ENCODE measurements at places on chromosomes 3 and 15.

DNA sequence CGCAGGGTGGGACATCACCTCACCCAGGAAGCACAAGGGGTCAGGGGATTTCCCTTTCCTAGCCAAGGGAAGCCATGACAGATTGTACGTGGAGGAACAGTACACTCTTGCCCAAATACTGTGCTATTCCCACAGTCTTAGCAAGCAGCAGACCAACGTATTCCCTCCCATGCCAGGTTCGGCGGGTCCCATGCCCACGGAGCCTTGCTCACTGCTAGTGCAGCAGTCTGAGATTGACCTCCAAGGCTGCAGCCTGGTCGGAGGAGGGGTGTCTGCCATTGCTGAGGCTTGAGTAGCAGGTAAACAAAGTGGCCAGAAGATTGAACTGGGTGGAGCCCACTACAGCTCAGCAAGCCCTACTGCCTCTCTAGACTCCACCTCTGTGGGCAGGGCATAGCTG lies 39.0 kb downstream of the ALDH1A2 start:
- no peaks in the 10 kb centered on the region for H3K4me1 ChIP-seq
- no peak overlapping the region for H3K4me3 ChIP-seq
- no peak for DNase-seq
- H3K27ac ChIP-seq, result no peak overlapping the region
- H3K27me3 ChIP-seq, result no peaks in the 10 kb centered on the region
- no peaks in the 10 kb centered on the region for H3K36me3 ChIP-seq

DNA sequence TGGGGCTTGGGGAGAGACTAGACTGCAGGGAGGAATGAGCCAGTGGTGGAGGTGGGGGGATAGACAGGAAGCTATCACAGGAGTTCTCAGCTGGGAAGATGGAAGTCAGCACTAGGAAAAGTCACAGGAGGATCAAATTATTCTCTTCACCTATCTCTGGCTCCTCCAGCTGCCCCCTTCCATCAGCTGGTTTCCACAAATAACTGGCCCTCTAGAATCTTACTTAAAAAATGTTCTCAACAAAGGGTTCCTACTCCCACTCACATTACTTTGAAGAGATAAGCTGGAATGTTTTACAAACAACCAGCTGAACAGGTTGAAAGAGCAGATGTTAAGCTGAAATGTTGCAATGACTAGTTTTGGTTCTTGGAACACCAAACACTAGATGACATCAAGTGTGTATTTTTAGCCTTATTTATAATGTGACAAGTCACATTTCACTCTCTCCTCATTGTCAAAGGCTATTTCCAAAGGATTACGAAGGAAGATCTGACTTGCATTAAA lies 102.7 kb upstream of the AADACL2 start:
- H3K27ac ChIP-seq, result no peak overlapping the region
- DNase-seq, result no peak
- H3K4me3 ChIP-seq, result no peak overlapping the region
- no peaks in the 10 kb centered on the region for H3K36me3 ChIP-seq

DNA sequence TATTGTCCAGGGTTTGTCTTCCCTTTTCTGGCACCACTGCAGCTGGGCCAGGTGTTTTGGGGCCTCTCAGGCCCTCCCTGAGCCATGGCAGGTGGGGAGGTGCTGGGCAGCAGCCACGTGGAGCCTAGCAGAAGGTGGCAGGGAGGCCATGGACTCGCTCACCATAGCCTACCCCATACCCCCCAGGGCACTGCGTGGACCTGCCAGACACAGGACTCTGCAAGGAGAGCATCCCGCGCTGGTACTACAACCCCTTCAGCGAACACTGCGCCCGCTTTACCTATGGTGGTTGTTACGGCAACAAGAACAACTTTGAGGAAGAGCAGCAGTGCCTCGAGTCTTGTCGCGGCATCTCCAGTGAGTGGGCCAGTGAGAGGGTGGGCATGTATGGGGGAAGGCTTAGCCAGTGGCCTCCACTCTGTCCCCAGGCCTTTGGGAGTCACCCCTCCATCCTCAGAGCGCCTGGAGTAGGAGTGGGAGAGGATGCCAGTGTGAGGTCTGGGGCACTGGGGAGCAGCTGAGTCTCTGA lies 11.9 kb downstream of the SPINT1 start:
- no peak overlapping the region for H3K4me3 ChIP-seq
- H3K27ac ChIP-seq, result no peak overlapping the region
- no peaks in the 10 kb centered on the region for H3K36me3 ChIP-seq
- H3K27me3 ChIP-seq, result no peaks in the 10 kb centered on the region

- peak; percentile 83 for DNase-seq
- H3K27me3 ChIP-seq, result no peaks in the 10 kb centered on the region
- H3K27ac ChIP-seq, result no peak overlapping the region
- peaks cover 14% of the 10 kb centered on the region for H3K4me1 ChIP-seq
These were observed 27.1 kb upstream of the MAP3K13 start for GRCh38 chr3:185335799-185336198.

- H3K27ac ChIP-seq, result no peak overlapping the region
- no peak overlapping the region for H3K4me3 ChIP-seq
- DNase-seq, result no peak
- peaks cover 5% of the 10 kb centered on the region for H3K4me1 ChIP-seq
- H3K36me3 ChIP-seq, result no peaks in the 10 kb centered on the region
These were observed 15.8 kb downstream of the CX3CR1 start for GRCh38 chr3:39264053-39264452.

GRCh38 chr3:77055841-77056341 lies 16.0 kb downstream of the ROBO2 start:
- no peaks in the 10 kb centered on the region for H3K27me3 ChIP-seq
- no peak overlapping the region for H3K4me3 ChIP-seq

DNA sequence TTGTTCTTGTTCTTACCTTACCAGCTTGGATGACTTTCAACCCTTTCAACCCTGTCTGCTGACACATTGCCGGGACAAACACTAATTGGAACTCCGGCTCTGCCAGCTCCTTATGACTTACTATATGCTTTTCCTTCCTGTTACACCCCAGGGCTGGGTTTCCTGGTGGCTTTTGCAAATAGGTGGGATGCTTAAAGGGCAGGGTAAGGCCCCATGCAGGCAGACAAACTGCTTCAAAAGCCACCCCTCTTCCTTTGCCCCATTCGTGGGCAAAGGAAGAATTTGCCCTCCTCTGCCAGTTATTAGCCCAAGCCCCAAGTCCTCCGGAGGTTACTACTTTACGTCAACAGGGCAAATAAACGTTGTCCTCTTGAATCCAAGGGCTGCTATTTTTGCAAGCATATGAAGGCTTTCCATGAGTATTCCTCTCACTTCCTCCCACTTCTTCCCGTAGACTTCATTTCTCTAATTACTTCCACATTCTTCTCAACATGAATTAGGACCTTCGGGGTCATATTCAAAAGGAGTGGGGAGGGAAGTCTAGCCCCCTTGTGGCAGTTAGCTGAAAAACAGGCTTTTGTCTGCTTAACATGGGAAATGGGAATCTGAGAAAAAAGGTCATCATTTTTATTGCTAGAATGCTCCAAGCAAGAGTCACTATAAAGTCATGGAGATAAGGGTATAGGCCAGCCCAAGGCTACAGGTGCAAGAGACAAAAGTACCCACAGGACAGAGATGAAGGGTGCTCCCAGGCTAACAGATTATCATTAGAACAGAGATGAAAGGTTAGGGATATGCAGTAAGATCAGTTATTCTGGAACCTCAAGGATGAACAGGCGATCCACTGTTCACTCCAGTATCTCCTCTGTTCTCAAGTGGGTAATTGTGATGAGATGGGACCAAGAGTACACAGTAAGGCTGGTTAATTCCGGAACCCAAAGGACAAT lies 56.3 kb upstream of the FSTL1 start:
- no peaks in the 10 kb centered on the region for H3K36me3 ChIP-seq
- H3K4me3 ChIP-seq, result peak overlapping the region; percentile 12
- H3K27me3 ChIP-seq, result no peaks in the 10 kb centered on the region
- no peak for DNase-seq

- H3K4me1 ChIP-seq, result peaks cover 39% of the 10 kb centered on the region
- peak overlapping the region; percentile 70 for H3K27ac ChIP-seq
- DNase-seq, result peak; percentile 86
- H3K4me3 ChIP-seq, result peak overlapping the region; percentile 60
These were observed 536.9 kb downstream of the ZIC1 start for GRCh38 chr3:147945968-147946519.

DNA sequence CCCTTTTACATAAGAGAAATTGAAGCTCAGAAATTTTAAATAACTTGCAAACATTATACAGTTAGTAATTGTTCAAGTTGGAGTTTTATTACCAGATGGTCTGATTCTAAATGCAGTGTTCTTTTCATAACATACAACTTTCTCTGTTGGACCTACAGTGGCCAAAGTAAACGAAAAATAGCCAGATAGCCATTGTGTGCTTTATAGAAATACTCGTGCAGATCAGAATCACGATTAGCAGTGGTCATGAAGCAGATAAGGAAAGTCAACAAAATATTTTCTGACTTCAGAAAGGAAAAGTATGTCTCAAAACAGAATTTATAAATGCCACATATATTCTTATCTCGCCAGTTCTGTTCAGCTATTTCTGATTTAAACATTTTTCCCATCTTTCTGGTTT lies 436.9 kb downstream of the CNTN6 start:
- no peaks in the 10 kb centered on the region for H3K4me1 ChIP-seq
- no peak overlapping the region for H3K27ac ChIP-seq
- no peaks in the 10 kb centered on the region for H3K27me3 ChIP-seq
- H3K36me3 ChIP-seq, result no peaks in the 10 kb centered on the region
- no peak overlapping the region for H3K4me3 ChIP-seq

DNA sequence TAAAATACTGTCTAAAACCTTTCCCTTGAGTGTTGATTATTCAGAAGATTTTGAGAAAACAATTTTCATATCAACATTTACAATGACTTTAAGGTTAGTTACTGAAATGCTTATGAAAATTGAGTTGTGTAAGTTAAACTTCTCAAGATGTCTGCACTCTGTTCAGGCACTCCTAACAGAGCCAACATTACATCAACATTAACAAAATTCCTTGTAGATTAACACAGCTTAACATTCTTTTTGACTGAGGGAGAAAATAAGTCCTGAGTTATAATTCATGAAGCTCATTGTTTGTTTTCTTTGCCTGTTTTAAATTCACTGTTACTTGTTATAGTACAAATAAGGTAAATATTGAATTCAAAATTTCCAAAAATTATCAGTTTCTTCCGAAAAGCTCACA lies 9.0 kb downstream of the ACKR4 start:
- peaks cover 17% of the 10 kb centered on the region for H3K4me1 ChIP-seq
- no peak overlapping the region for H3K4me3 ChIP-seq
- no peaks in the 10 kb centered on the region for H3K27me3 ChIP-seq
- peak; percentile 22 for DNase-seq
- H3K27ac ChIP-seq, result peak overlapping the region; percentile 63

DNA sequence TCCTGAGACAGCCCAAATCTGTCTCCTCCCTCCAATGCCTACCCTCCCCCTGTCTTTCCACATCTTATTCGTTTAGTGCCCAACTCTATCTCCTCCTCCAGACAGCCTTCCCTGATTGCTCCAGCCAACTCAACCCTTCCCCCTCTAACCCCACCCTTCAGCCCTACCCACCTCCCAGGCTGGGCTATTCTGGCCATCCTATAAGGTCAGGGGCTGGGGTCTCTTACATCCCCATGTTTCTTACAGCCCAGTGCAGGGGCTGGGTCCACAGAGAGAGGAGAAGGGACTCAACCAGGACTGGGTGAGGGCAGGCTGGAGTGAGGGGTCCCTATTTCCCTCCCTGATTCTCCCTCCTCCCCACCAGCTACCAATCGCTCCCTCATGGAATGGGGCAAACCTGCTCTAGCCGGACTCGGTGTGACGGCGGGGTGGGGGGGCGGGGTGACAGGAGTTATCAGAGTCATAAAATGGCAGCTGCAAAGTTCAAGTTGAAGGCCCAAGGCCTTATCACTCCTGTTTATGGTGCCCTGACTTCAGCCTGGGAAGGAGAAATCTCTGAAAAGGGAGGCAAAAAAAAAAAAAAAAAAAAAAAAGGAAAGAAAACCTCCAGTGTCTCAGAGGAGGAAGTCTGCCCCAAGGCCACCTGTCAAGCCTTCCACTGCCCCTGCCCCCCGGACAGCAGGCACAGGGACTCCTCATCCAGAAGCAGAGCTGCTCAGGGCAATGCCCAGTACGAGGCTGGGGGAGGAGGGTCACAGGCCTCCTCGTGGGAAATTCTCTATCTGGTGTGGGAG lies 2.1 kb downstream of the VIPR1 start:
- peaks cover 4% of the 10 kb centered on the region for H3K4me1 ChIP-seq
- H3K36me3 ChIP-seq, result no peaks in the 10 kb centered on the region
- no peak overlapping the region for H3K4me3 ChIP-seq
- peak; percentile 66 for DNase-seq

DNA sequence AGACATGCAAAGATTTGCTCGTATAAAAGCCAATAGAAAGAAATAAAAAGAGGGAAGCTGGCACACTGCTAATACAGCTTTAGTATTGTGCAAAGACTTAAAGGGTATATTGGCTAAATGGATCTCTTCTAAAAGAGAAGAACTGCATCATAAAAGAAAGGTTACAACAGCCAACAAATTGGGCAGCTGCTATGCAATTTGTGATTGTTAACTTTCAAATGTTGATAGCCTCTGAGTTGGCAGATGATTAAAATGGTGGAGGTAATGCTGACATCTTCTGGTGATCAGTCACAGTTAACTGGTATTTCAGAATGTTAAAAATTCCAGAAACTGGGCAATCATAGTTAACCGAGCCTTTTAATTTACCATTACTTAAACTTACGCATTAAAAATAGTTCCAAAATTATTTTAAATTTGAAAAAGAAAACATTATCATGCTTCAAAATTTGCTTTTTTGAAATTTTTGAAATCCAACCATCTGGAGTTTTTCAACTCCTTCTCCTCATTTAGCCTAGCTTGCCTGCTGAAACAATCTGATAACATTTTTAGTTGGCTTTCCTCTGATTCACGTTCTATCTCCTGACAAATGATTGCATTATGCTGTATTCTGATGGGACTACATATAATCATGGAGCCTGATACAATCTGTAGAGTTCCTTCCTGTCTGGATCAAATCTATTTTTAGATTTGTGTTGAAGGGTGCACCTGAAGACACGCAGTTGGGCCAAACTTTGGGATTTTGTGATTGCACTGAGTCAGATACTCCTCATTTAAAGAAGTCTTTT lies 144.0 kb upstream of the PDZRN3 start:
- H3K27ac ChIP-seq, result no peak overlapping the region
- peaks cover 39% of the 10 kb centered on the region for H3K4me1 ChIP-seq
- DNase-seq, result no peak
- H3K4me3 ChIP-seq, result no peak overlapping the region
- no peaks in the 10 kb centered on the region for H3K27me3 ChIP-seq

GRCh38 chr15:23561914-23562313 lies 3.6 kb upstream of the MKRN3 start:
- no peaks in the 10 kb centered on the region for H3K27me3 ChIP-seq
- H3K4me1 ChIP-seq, result no peaks in the 10 kb centered on the region

DNA sequence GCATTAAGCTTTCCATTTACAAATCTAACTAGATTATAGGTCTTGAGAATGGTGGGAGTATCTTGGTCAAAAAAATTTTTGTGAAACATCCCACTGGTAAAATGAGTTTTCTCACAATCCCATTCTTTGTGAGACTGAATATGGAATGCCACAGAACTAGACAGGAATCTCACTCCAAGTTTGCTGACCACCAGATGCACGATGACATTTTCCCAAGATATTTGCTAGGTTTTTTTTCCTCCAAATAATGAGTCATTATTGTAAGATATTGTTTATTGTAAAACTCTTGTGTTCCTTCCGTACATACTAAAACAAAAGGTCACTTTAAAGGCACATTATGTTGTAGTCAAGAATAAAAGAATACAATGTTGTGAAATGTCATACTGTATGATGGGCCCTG lies 53.9 kb downstream of the COPS2 start:
- DNase-seq, result no peak
- H3K4me3 ChIP-seq, result no peak overlapping the region
- H3K4me1 ChIP-seq, result peaks cover 8% of the 10 kb centered on the region
- H3K27ac ChIP-seq, result no peak overlapping the region
- H3K36me3 ChIP-seq, result peaks cover 21% of the 10 kb centered on the region
